ENCODE measurements at places on chromosomes 4 and X. TPM values are rescaled to one million over a fixed set of nuclear protein-coding genes. Genes with fewer than 3 reads are reported as not detected.

Gene CXorf65
- total RNA-seq, result not detected

Gene CTAG1B
- total RNA-seq, result not detected

Gene EPGN
- total RNA-seq, result 0.18 TPM

- H3K27ac ChIP-seq, result no peak overlapping the region
- DNase-seq, result no peak
- H3K27me3 ChIP-seq, result no peaks in the 10 kb centered on the region
- no peaks in the 10 kb centered on the region for H3K36me3 ChIP-seq
- H3K4me1 ChIP-seq, result no peaks in the 10 kb centered on the region
- H3K4me3 ChIP-seq, result no peak overlapping the region
Measured at GRCh38 chr4:123802082-123802645, 405.6 kb downstream of the SPRY1 start.

Gene MTMR8
- not detected for total RNA-seq

Gene LINC00632
- not detected for total RNA-seq

GRCh38 chrX:154084449-154085300 lies 12.8 kb downstream of the MECP2 start:
- no peak overlapping the region for H3K27ac ChIP-seq
- no peak overlapping the region for H3K4me3 ChIP-seq
- no peak for DNase-seq
- no peaks in the 10 kb centered on the region for H3K36me3 ChIP-seq
- H3K27me3 ChIP-seq, result no peaks in the 10 kb centered on the region
- peaks cover 14% of the 10 kb centered on the region for H3K4me1 ChIP-seq

Gene CACNA1F
- total RNA-seq, result not detected

DNA sequence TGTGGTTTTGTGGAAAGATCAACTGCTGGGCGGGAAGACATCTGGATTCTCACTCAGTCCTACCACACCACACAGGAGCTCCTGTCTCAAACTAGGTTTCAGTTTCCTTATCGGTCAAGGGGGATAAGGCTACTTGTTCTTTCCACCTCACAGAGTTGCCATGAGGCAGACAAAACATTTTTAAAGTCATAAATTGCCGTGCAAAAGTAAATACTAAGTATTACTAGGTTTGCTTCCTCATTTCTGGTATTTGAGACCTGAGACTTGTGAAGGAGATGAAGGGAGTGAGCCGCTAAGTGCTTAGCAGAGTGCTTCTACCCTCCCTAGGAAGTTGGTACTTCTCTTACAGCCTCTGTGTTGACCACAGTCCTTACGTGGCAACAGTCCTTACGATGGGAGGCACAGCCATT lies 1.5 kb downstream of the LAP3 start:
- H3K27ac ChIP-seq, result no peak overlapping the region
- H3K36me3 ChIP-seq, result peaks cover 6% of the 10 kb centered on the region
- H3K4me3 ChIP-seq, result peak overlapping the region; percentile 62
- no peaks in the 10 kb centered on the region for H3K27me3 ChIP-seq
- 0 out of 2 replicates have a peak, but pooled peaks cover 3% of the 10 kb centered on the region for H3K4me1 ChIP-seq

DNA sequence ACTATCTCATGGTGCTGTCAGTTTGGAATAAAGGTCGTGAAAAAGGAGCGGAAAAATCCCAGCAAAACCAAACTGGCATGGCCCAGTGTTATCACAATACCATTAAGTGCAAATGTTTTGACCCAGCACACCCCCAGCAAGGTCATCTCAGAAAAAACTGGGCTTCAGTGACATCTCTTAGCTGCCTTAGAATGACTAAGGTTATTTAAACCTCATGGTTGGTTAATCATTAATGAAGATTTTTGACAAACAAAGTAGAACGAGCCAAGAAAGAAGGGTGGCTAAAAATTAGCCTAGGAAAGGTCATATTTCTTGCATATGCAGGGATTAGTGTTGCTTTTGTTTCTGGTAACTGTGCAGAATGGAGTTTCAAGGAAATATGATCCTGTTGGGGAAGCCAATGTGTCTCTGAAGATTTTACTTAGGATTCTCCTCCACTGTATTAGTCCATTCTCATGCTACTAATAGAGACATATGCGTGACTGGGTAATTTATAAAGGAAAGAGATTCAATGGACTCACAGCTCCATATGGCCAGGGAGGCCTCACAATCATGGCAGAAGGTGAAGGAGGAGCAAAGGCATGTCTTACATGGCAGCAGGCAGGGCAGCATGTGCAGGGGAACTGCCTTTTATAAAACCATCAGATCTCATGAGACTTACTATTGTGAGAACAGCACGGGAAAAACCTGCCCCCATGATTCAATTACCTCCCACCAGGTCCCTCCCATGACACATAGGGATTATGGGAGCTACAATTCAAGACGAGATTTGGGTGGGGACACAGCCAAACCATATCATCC lies 83.5 kb downstream of the CHRNA9 start:
- no peak for DNase-seq
- no peaks in the 10 kb centered on the region for H3K36me3 ChIP-seq
- H3K27ac ChIP-seq, result no peak overlapping the region
- no peak overlapping the region for H3K4me3 ChIP-seq
- no peaks in the 10 kb centered on the region for H3K4me1 ChIP-seq

GRCh38 chrX:41655101-41655500 lies 33.7 kb upstream of the GPR34 start:
- no peaks in the 10 kb centered on the region for H3K27me3 ChIP-seq
- no peak for DNase-seq
- H3K4me3 ChIP-seq, result no peak overlapping the region

Gene AWAT2
- not detected for total RNA-seq

All from SJSA1 (cell line).